ENCODE measurements at places on chromosomes 7 and 10.

DNA sequence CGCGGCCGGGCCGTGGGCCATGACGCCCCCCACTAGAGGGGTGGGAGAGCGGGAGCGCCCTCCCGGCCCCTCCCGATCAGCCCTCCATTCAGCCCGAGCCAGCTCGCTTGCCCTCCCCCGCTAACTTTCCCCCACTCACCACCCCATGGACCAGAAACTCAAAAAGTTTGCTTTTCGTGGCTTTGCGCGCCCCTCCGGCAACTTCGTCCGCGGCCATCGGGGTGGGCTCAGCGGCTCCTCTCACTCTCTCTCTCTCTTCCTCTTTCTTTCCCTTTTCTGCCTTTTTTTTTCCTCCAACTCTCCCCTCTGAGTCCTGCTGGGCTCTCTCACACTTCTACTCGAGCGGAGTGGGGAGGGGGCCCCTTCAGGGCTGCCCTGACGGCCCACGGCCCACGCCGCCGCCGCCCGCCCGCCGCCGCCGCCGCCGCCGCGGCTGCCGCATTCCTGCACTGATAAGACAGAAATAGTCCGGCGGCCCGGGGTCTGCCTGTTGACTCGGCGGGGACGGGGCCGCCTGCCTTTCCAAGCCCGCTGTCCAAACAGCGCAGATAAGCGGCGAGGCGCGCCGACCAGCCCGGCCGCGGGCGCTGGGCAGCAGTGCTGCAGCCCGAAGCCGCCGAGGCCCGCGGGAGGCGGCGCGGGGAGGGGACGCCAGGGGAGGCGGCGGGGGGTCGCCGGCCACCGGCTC is at the start of gene SMARCD3:
SMARCD3 (minus strand) TSS at position 349 of the 688 bp plus-strand sequence; CDS start at position 217, 132 bp downstream.
- peak; percentile 92 for DNase-seq

DNA sequence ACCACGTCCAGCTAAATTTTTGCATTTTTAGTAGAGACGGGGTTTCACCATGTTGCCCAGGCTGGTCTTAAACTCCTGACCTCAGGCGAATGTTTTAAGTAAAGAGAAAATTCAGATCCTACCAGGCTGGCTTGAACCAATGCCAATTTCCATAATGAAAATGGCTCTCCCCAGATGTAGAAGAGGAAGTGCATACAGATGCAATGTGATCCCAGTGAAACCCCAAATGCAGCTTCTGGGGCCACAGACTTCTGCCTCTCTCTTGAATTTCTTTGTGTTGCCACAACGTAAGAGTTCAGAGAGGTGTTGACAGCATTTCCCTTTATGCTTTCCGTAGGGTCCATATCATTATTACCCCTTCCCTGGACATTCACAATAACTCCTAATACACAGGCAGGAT is 29.6 kb upstream of the GOT1 start:
- no peak for DNase-seq

DNA sequence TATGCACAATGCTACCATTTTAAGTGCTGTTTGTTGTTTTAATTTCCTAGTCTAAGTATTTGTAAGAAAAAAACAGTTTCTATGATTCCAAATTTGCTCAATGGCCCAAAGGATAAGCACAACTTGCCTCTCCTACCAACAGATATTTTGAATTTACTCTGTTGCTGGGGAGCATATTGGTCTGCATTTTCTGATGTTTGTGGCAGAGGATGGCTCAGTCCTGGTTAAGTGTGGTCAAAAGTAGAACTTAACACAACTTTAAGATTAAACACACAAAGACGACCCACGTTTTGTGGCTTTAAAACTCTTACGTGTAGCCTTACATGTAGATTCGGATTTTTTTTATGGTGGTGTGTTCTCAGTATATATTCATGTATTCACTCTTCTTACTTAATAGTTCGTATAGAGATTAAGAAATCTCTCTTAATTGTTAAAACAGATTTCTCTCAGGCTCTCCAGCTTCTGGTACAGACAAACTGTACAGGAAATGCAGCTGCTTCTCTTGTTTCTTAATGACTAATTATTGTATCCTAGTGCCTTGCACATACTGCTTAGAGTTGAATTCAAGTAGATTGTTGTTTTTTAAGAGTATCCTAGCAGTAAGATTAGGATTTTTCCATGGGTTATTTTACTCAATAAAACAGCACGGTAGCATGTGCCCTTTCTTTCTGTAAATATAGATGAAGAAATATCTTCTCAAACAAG is 86.2 kb downstream of the GPR85 start:
- no peak for DNase-seq

- DNase-seq, result peak; percentile 48
Measured at GRCh38 chr10:5576780-5577624, 52.2 kb downstream of the CALML3 start.

DNA sequence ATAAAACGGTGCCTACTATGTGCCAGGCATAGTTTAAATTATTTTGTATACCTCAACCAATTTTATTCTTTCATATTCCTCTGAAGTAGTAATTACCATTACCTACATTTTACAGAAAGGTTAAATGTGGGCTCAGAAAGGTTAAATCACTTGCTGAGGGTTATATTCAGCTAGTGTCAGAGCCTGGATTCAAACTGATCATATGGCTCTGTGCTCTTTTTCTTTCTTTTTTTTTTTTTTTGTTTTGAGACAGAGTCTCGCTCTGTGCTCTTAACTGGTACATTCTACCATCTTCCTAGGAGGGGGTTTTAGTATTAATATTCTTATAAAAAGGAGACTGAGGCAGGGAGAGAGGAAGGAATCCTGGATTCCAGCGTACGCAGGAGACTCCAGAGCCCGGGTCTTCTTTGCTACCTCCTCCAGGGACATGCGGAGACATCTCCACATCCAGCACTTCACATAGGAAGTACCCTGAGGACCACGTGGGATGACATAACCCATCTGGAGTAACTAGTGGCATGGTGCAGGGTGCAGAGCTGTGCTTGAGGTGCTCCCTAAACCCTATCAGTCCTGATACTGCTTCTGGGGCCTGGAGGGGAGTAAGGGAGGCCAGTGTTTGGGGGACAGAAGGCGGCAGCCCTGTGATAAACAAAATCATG is 29.6 kb upstream of the ATXN7L1 start:
- no peak for DNase-seq

GRCh38 chr10:19250546-19250945 is 201.9 kb downstream of the MALRD1 start:
- DNase-seq, result no peak

GRCh38 chr10:86163522-86164173 is 202.9 kb downstream of the GRID1 start:
- peak; percentile 15 for DNase-seq

DNA sequence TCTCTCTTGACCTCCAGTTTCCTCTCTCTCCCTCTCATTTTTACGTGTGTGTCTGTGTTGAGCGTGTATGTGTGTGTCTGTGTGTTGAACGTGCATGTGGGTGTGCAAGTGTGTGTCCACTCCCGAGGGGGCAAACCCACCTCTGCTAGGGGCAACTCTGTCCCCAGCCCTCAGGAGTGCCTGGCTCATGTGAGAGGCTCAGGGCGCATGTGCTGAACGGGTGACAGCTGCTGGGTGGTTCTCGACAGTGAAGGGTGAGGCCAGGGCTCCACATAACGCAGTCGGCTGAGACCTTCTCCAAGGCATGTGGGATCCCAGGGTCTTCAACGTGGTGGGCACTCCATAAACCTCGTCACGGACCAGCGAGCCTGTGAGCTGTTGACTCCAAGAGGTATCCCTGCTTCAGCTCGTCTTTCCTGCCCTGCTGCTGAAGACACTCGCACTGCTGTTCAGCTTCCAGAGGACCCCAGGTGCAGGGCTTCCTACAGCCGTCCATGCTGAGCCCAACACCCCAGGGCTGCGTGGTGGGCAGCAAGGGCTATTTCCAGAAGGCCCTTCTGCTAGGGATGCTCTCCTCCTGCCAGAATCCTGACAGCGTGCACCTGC is 361.6 kb upstream of the SHH start:
- DNase-seq, result no peak

GRCh38 chr7:116588641-116589594 is 64.1 kb downstream of the CAV1 start:
- DNase-seq, result no peak

- DNase-seq, result no peak
Measured at GRCh38 chr10:51759896-51760534, 60.6 kb upstream of the CSTF2T start.

- DNase-seq, result no peak
Measured at GRCh38 chr10:9060314-9060713, 1005.8 kb downstream of the GATA3 start.

DNA sequence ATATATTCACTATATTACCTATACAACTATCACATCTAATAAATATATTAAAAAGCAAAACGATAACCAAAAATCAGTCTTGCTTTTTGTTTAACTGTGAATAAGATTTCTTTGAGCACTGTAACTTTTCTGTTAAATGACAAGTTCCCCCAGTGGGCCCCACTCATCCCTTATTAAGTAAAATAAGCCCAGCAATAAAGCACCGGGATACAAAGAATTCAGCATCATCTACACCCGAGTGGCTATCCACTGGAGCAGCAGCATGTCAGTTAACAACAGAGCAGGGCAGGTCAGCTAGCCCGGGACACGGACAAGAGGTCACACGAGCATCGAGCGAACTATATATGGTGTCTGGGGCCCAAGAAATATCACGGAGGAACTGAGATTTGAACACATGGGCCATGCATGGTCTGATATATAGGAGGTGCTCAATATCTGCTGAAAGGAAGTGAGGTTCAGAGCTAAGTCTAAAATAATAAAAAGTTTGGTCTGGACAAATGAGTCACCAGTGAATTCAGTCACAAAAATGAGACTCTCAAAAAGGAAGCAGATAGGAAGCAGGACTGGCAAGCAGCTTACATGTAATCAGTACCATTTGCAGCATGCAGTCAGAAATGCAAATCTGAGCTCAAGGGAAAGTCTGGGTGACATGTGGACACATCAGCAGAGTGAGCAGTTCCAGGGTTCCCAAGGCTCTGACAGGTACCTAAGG is 4.1 kb downstream of the ERCC6 start:
- no peak for DNase-seq

- no peak for DNase-seq
Measured at GRCh38 chr7:128454808-128455542, 703 bp upstream of the HILPDA start.

- no peak for DNase-seq
Measured at GRCh38 chr10:69104994-69105790, 17.3 kb downstream of the SRGN start.

- no peak for DNase-seq
Measured at GRCh38 chr7:29116361-29117200, 29.8 kb downstream of the CPVL start.

DNA sequence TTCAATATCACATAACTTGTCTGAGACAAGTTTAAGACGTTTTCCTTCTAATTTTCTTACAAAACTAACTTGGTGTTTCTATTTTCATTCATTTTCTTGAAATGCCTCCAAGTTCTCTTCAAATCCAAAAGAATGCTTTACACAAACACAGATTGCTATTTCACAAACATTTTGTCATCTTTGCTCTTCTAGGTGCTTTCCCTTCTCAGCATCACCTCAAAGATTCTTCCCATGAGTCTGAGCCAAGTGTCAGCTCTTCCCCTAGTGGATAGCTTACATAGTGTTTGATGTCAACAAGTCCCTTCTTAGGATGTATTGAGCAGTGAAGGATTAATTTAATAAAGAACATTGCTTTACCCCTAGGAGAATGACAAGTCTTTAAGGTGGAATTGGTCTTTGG is 38.1 kb upstream of the SEMA3A start:
- no peak for DNase-seq

DNA sequence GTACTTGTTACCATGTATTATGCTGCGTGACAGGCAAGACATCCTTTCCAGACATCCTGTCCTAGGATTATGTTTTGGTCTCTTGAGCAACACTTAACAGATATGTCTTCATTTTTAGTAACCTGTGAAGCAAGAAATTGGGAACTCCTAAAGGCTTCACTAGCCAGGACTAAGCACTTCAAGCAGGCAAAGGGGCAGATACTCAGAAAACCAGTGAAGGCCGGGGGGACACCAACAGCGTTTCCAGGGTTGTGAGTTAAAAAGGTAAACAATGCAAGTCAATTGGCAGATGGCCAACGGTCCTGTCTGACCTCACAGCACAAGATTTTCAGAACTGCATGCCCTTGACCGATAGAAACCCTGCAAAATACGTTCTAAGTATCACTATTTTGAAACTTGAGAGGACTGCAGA is 77.6 kb upstream of the SFMBT2 start:
- no peak for DNase-seq

DNA sequence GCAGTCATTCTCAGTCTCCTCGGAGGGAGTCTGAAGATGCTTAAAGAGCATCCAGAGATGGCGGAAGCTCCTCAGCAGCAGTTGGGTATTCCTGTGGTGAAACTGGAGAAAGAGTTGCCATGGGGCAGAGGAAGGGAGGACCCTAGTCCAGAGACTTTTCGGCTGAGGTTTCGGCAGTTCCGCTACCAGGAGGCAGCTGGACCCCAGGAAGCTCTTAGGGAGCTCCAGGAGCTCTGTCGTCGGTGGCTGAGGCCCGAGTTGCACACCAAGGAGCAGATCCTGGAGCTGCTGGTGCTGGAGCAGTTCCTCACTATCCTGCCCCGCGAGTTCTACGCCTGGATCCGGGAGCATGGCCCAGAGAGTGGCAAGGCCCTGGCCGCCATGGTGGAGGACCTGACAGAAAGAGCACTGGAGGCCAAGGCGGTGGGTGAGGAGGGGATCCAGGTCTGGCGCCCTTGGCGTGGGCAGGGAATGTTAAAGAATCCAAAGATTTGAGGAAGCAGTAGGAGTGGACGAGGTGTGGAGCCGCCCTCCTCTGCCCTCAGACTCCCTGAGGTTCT is 2.9 kb downstream of the ZSCAN25 start:
- DNase-seq, result no peak

All from aorta (tissue), 5 donors.